ENCODE measurements at places on chromosomes 2 and 18. TPM values are rescaled to one million over a fixed set of nuclear protein-coding genes. Genes with fewer than 3 reads are reported as not detected.

Gene TXNDC2
- 0.07 TPM for total RNA-seq

Gene C2orf66
- 0.40 TPM for total RNA-seq

Gene CHRNA1
- total RNA-seq: 0.07 TPM

Gene DSG1
- total RNA-seq: not detected

Gene CNDP1
- not detected for total RNA-seq

Gene FEV
- total RNA-seq: not detected

Gene SLC16A14
- total RNA-seq: 0.13 TPM

Gene ALPI
- not detected for total RNA-seq

Gene RAPH1
- total RNA-seq: 93.6 TPM

Gene KYNU
- total RNA-seq: 0.43 TPM

Gene KLHL41
- 0.29 TPM for total RNA-seq

Gene PLGLB1
- not detected for total RNA-seq

Gene FRZB
- total RNA-seq: not detected

Gene ANKRD30B
- total RNA-seq: not detected

Gene RAB27B
- 0.27 TPM for total RNA-seq

Gene AGXT
- not detected for total RNA-seq

Gene PXDN
- 149 TPM for total RNA-seq

Gene PRKAG3
- not detected for total RNA-seq

Gene RFX8
- total RNA-seq: 2.0 TPM

Gene WDR12
- total RNA-seq: 59.3 TPM

Gene CYP27C1
- total RNA-seq: not detected

Gene SERPINB7
- not detected for total RNA-seq

Gene CNTNAP5
- total RNA-seq: not detected

Gene MPP4
- total RNA-seq: 15.8 TPM

Gene ARHGAP28
- total RNA-seq: 14.1 TPM

Gene ATOH8
- 5.4 TPM for total RNA-seq

Gene L3MBTL4
- total RNA-seq: 0.57 TPM

Gene FBXO11
- total RNA-seq: 111 TPM

Gene CENPA
- total RNA-seq: 31.7 TPM

Gene KLF7
- total RNA-seq: 42.9 TPM

Gene RESP18
- total RNA-seq: not detected

Gene DSC1
- not detected for total RNA-seq

Gene SULT1C2
- not detected for total RNA-seq

Gene HPCAL1
- total RNA-seq: 70.2 TPM

Gene CABLES1
- total RNA-seq: 19.0 TPM

Gene RUFY4
- not detected for total RNA-seq

Gene IL18RAP
- total RNA-seq: not detected

Gene TMEM169
- total RNA-seq: 0.07 TPM

Gene UGT1A3
- not detected for total RNA-seq

Gene LRRC30
- total RNA-seq: not detected

Gene CROCC2
- total RNA-seq: not detected

Gene PDE1A
- total RNA-seq: 0.27 TPM

Gene SRSF7
- total RNA-seq: 167 TPM

Gene MSH6
- total RNA-seq: 84.1 TPM

Gene SAG
- not detected for total RNA-seq

Gene SRBD1
- 27.1 TPM for total RNA-seq

Gene TMEM247
- not detected for total RNA-seq
